ENCODE measurements at places on chromosomes 6 and 20. TPM values are rescaled to one million over a fixed set of nuclear protein-coding genes. Genes with fewer than 3 reads are reported as not detected.

DNA sequence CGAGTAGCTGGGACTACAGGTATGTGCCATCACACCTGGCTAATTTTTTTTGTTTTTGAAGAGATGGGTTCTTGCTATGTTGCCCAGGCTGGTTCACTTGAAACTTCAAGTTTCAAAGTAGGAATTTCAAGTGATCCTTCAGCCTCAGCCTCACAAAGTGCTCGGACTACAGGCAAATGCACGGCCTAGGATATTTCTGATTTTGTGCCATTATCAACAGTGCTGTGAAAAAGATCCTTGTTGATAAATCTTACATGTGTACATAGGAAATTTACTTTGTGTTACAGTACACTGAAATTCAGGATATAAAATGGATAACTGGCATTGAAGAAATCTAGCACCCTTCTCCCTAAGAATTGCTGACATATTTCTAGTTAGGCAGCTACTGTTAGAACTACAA is 184.6 kb upstream of the PRDM1 start:
- DNase-seq = no peak

DNA sequence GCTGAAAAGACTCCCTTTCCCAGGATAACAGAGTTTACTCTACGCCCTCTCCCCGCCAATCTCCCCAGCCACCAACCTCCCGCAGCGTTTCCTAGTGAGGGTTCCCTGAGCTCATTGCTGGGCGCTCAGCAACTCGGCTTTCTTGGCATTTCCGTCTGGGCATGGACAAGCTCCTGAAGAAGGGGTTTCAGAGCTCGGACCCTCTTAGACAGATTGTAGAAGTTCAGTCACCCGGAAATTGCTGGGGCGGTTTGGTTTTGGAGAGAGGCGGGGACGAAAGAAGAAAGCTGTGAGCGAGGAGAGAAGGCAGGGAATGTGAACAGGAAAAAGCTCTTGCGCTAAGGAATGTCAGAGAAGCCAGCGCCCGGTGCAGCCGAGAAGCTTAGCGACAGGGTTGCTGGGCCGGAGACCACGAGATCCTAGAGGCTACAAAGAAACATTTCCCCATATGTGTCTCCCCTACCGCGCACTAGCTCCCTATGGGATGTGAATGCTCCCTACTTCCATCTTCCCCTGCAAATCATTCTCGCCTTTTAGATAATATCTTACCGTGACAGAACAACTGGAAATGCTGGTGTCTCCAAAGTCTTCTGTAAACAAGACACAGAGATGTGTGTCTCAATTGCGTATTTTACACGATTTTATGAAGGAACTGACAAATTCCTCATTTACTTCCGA is 15.8 kb downstream of the POM121L2 start:
- no peak for DNase-seq

DNA sequence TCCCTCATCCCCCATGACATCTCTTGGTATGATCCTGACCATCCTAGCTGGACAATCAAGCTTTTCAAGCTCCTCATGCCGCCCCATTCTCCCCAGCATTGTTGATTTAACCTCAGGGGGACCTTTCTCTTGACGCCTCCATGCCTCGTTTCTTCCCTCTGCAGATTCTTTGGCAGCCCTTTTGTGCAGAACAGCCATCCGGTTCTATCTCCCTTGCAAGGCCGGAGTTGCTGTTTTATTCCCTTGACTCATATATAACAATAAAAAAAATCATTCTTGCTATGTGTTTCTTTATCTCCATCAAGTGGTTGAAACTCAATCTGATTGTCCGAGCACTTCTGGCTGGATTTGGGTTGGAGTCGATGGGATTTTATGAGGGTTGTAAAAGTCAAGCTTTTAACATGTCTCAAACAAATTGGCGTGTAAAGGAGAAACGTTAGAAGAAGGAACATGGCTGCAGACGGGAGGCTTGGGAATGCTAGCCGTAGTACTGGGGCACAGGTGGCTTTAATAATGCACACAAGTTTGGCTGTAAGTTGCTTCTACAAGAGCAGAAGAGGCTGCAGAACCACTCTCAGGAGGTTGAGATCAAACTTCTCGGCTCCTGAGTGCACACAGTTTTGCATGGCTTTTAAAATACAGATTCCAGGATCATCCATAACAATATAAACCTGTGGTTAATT is 3.9 kb upstream of the SULF2 start:
- no peak for DNase-seq

- DNase-seq = no peak
These were observed 64.0 kb upstream of the KCNK16 start for GRCh38 chr6:39386487-39386886.

The CAGE1 gene
- 0.08 TPM for total RNA-seq

DNA sequence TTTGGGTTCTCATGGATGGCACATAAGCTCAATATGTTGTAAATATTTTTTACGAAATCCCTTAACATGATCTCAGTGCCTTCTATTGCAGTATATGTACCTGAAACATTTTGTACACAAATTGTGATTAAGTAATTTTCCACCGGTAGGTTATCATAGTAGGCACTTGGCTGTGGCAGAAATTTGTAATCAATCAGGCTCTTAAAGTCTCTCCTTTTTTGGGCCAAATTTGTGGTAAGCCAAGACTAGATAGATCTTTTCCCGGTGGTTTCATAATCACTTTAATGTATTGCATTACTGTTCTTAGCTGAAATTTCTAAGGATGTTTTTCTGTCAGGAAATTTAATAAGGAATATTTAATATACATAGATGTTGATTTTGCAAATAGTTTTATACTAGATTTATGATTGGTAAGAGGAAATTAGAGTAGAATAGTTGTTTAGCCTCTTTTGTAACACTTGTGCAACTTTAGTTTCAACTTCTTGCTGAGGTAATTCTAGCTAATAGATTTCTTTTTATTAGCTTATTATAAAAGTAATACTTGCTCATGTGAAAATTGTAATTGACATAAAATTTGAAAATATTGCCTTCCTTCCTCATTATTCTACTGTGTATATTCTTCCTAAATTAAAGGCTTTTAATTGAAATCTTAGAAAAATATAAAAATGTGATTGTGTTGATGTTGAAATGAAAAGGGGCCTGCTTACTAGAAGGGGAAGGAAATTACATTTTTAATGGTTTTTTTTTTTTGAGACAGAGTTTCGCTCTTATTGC is 3.2 kb downstream of the PCMT1 start:
- no peak for DNase-seq

GRCh38 chr20:12086359-12086758 is 168.7 kb downstream of the BTBD3 start:
- DNase-seq = no peak

DNA sequence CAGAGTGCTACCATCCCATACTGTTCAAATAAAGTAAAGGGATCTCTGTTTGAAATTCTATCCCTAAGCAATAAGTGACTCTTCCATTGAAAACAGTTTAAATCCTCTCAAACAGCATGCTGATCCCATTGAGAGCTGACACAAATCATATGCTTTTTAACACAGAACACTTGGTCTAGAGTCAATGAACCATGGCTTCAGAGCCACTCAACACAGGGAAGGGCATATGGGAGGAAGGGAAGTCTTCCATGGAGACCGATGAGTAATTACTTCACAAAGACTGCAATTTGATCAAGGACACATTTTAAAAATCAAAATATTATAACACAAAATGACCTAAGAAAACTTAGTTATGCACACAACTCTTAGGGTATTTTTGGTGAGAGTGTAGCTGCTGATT is 1073.0 kb upstream of the MAP3K7 start:
- DNase-seq = no peak

The SLC16A10 gene
- 11.0 TPM for total RNA-seq

GRCh38 chr6:116369540-116369939 is 1.2 kb upstream of the DSE start:
- no peak for DNase-seq

DNA sequence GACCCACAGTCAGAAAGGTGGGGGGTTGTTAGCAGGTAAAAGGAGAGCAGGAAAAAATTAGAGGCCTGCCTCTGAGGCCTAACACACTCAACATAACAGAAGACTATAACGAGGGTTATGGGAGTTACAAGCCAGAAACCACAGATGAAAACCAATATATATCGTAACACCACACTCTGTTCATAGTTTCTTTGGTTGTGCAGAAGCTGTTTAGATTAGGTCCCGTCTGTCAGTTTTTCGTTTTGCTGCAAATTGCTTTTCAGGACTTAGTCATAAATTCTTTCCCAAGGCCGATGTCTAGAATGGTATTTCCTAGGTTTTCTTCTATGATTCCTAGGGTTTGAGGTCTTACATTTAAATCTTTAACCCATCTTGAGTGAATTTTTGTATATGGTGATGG is 3.7 kb upstream of the MAP3K5 start:
- DNase-seq = no peak

The SASH1 gene
- 16.4 TPM for total RNA-seq

DNA sequence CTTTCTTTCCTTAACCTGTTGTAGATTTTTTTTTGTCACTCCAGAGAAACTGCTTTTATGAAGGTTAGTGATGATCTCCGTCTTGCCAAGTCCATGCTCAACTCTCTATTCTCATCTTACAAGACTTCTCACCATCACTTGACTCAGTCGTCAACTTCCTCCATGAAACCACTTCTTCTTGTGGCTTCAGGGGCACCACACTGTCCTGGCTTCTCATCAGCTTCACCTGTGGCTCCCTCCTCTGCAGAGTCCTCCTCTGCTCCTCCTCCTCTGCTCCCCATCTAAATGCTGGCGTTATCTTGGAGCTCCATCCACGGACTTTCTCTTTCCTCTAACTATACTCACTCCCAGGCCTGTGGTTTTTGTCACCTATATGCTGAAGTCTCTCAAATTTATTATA is 187.5 kb downstream of the BACH2 start:
- no peak for DNase-seq

- peak; percentile 9 for DNase-seq
These were observed 92.6 kb upstream of the SLC22A23 start for GRCh38 chr6:3549314-3549940.

GRCh38 chr6:148890096-148890495 is 143.3 kb downstream of the UST start:
- DNase-seq = no peak

- no peak for DNase-seq
These were observed 28.6 kb downstream of the RALY start for GRCh38 chr20:34022151-34022838.

The KIF6 gene
- total RNA-seq = 0.17 TPM

The KCNK16 gene
- not detected for total RNA-seq

GRCh38 chr6:150310539-150310938 is 58.3 kb upstream of the IYD start:
- DNase-seq = no peak

GRCh38 chr6:163188746-163189145 is 225.8 kb upstream of the QKI start:
- DNase-seq = no peak

- DNase-seq = no peak
These were observed 52.6 kb downstream of the SPTLC3 start for GRCh38 chr20:13061381-13061780.

DNA sequence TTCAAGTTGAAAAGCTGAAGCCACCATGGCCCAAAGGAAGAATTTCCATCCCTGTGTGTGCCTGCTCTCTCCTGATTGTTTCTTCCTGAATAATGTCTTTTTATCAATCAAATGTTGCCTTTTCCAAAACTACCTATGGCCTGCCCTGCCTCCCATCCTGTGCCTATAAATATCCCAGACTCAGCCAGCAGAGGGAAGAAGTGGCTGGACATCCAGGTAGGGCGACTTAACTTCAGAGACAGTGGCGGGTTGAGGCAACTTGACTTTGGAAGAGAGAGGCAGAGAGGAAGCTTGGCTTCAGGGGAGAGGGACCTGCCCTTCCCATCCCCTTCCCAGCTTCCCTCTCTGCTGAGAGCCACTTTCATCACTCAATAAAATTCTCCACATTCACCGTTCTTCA is 133.0 kb downstream of the LCA5 start:
- no peak for DNase-seq

The POU3F2 gene
- not detected for total RNA-seq

DNA sequence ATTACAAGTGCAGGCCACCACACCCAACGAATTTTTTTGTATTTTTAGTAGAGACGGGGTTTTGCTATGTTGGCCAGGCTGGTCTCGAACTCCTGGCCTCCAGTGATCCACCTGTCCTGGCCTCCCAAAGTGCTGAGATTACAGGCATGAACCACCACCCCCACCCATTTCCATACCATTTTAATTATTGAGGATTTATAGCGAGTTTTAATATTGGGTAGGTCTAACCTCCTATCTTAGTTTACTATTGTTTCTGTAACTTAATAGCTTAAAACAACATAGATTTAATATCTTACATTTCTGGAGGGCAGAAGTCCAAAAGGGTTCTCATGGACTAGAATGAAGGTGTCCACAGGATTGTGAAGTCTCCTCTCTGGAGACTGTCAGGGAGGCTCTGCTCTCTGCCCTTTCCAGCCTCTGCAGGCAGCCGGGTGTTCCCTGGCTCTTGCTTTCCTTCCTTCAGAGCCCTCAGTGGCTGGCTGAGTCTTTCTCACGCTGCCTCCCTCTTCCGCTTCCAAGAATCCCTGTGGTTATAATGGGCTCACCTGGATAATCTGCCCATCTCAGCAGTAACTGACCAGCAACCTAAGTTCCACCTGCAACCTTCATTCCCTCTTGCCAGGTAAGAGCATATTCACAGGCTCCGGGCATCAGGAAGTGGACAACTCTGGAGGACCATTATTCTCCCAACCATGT is 18.6 kb upstream of the BCAS4 start:
- DNase-seq = no peak

The HLA-DQB1 gene
- total RNA-seq = 12.4 TPM

DNA sequence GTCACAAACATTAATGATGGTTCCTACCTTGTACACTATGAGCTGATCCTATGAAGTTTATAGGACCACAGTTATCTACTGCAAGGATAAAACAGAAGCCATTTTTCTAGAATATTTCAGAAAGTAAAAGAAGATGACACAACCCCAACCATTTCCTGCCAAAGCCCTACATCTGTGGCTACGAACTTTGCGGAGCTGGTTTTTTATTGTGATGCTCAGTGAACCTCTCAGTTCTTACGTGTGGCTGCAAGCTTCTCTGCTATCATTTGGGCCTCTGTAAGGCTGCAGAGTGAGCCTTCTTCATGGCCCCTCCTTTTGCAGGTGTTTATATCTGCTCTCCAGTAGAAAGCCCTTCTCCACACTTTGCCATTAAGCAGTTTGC is 17.8 kb upstream of the TAGAP start:
- no peak for DNase-seq

- no peak for DNase-seq
These were observed 20.7 kb downstream of the METTL24 start for GRCh38 chr6:110337486-110337885.

The MED23 gene
- total RNA-seq = 17.3 TPM

- no peak for DNase-seq
These were observed 2.7 kb upstream of the NKAIN4 start for GRCh38 chr20:63256954-63257353.

DNA sequence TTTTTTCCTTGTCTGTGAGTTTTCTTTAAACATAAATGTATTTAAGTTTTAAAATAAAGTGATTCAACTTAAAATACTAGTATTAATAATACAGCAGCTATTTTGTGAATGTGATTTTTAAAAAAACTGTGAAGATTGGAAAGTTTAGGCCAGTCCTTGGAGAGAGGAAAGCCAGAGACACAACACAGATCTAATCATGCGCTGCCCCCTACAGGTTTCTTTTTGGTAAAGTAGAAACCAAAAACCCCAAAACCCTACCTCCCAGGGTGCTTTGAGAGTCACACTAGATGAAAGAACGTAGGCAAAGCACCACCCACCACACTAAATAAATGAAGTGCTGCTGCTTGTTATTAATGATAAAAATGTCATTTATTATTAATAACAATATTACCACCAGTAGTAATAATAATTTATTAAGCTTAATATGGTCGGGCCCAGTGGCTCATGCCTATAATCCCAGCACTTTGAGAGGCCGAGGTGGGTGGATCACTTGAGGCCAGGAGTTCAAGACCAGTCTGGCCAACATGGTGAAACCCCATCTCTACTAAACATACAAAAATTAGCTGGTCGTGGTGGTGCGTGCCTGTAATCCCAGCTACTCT is 33.7 kb downstream of the SLC9A8 start:
- DNase-seq = peak; percentile 56
